ENCODE measurements at places on chromosomes 2 and 18.

DNA sequence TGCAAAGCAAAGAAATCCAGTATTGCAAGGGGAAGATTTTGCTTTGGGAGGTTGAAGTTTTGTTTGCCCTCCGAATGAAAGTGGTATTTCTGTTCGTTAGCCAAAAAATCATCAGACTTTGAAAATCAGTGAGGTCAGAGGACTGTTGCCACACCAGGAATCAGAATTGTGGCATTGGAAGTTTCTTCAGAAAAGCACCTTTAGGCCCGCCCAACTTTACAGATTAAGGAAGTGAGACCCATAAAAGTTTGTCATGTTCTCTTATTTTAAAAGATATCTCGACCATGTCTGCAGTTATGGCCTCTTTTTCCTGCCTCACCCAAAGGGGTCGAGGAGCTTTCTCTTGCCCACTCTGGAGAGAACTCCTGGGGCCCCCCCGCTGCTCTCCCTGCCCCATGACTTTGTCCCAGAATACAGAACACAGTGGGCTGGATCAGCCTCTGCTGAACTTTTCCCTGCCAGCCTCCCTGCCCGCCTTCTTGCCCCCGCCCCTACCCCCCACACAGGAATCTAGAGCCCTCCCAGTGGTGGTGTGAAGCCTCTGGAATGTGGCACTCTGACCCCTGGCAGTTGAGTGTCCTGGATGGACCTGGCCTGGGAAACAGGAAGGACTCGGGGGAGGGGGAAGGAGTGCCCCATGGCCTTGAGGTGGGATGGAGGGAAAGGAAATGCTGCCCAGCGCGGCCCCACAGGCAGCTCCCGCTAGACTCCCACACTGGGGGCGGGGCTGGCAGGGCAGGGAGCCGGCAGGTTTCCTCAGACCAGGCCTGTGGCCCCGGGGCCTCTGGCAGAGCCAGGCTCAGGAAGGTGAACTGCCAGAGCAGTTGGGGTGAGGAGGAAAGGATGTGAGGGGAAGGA is 25.3 kb downstream of the CRIM1 start:
- DNase-seq, result peak; percentile 53

- no peak for DNase-seq
Measured at GRCh38 chr18:67710639-67711038, 194.1 kb upstream of the DSEL start.

DNA sequence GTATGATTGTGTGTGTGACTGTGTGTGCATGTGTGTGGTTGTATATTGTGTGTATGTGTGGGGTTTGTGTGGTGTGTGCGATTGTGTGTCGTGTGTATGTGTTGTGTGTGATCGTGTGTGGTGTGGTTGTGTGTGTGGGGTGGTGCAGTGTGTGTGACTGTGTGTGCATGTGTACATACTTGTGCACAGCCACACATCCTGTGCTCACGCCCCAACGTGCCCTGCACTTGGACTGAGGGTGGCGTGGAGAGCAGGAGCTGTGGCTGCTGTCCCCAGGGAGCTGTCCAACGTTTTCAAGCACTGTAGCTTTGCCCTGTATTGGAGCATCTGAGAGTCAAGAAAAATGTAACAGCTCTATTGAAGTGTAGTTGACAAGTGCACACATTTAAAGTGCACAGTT is 243.2 kb upstream of the HDAC4 start:
- peak; percentile 8 for DNase-seq

DNA sequence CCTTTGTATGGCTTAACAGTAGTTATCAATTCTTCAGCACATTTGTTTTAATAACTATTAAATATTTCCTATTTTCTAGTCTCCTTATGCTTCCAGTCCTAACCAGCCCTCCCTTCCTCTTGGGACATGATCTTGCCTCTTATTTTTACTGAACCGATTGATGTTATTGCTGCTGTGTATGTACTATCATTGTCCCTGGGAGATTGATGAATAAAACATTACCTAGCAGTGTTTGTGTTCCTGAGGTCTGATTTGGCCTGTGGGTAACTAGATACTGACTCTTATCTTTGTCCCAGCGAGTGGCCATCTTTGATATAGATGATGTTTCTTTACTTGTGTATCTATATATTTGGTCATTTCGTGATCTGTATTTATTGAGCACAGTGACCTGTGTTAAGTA is 192.9 kb downstream of the BABAM2 start:
- no peak for DNase-seq

GRCh38 chr2:46486436-46486835 is 7.1 kb downstream of the TMEM247 start:
- no peak for DNase-seq

- DNase-seq, result no peak
Measured at GRCh38 chr18:79683626-79684282, 4.2 kb downstream of the CTDP1 start.

- DNase-seq, result no peak
Measured at GRCh38 chr18:56831988-56832387, 180.8 kb downstream of the WDR7 start.

GRCh38 chr2:85961053-85961452 is 72.3 kb upstream of the ST3GAL5 start:
- DNase-seq, result no peak

GRCh38 chr2:96176661-96177060 is 31.4 kb upstream of the DUSP2 start:
- peak; percentile 39 for DNase-seq

- DNase-seq, result no peak
Measured at GRCh38 chr2:140808820-140809219, 1322.0 kb downstream of the LRP1B start.

GRCh38 chr2:229297247-229297646 is 26.2 kb upstream of the PID1 start:
- DNase-seq, result no peak

- no peak for DNase-seq
Measured at GRCh38 chr18:58653814-58654509, 17.3 kb upstream of the MALT1 start.

DNA sequence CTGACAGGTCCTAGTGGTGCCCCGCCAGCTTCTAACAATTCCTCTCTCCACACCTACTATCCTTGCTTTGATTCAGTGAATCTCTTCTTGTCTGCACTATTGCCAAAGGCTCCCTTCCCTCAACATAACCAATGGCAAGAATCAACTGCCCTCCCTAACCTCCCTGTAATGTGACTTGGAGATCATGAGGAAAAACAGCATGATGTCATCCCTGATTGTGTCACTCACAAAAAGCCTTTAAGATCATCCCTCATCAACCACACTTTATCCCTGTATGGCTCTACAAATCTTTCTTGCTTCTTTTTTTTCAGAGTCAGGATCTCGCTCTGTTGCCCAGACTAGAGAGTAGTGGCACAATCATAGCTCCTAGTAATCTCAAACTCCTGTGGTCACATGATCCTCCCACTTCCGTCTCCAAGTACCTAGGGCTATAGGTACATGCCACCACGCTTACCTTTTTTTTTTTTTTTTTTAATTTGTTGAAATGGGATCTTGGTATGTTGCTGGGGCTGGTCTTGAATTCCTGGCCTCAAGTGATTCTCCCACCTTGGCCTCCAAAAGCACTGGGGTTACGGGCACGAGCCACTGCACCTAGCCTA is 19.7 kb downstream of the SAP130 start:
- no peak for DNase-seq

DNA sequence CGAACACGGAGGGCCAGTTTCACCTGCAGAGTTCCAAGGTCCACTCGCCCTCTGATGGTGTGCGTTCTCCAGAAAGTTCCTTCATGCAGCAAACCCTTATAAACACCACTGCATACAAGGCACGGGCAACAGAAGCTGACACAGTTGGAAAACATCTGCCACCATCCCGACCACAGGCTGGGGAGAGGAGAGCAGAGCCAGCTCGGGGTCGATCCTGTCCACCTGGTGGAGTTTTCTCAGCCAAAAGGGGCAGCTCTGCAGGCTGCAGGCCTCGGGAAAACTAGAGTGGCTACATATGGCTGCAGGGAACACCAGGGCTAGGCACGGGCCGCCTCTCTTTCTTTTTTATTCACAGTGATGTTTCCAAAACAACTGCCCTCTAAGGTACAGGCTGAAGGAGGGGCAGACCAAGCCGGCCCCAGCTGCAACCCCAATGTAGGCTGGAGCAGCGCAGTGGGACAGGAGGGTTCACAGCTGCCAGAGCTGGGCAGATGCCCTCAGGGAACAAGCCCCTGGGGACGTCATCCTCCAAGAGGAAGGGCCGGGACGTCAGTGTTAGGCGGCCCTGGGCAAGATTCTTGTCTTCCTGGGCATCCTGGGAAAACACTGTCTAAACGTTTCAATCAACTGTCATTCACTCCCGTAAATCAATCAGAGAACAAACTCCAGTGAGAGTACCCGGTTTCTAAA is 274.7 kb downstream of the TWIST2 start:
- no peak for DNase-seq

GRCh38 chr2:113263546-113263945 is 15.2 kb downstream of the PAX8 start:
- no peak for DNase-seq

GRCh38 chr2:120522151-120522751 is 176.3 kb downstream of the INHBB start:
- DNase-seq, result no peak

GRCh38 chr2:26469092-26469710 is 8.7 kb downstream of the OTOF start:
- peak; percentile 41 for DNase-seq

DNA sequence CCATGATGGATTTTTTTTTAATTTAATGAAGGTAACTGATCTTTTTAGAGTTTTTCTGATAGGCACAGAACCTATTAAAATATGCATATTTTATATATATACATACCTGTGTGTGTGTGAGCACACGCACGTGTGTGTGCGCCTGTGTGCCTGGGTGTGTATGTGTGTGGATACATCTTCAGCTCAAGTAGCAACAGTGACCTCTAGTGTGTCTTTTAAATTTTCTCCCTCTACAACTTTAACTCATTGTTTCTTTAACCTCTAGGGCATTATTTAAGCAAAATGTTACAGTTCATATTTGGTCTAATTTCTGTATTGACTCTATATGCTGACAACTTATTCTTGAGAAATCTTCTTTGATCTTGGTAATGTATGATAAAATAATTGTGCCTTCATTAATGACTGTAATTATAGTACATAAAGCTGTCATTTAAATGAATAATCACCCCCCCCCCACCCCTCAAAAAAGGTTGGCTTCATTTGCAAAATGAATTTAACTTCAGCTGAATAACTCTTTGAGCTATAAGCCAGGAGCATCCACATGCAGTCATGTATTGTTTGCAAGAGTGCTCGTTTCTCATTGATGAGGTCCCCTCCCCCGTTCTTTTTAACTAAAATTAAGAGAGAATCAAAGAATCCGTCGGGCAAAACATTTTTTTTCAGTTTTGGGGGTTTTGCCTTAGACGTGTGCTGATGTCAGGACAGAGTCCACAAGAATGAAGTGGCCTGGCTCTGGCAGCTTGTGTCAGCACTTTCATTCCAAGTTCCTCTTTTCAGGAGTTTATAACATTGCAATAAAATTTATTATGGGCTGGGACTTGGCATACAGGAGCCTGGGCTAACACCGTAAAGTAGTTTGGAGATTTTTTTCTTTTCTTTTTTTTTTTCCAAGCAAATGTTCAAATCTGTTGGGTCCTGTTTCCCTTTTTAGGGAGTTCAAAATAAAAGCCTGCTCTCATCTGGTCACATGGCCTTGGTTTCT is 80.0 kb downstream of the ETAA1 start:
- peak; percentile 69 for DNase-seq

DNA sequence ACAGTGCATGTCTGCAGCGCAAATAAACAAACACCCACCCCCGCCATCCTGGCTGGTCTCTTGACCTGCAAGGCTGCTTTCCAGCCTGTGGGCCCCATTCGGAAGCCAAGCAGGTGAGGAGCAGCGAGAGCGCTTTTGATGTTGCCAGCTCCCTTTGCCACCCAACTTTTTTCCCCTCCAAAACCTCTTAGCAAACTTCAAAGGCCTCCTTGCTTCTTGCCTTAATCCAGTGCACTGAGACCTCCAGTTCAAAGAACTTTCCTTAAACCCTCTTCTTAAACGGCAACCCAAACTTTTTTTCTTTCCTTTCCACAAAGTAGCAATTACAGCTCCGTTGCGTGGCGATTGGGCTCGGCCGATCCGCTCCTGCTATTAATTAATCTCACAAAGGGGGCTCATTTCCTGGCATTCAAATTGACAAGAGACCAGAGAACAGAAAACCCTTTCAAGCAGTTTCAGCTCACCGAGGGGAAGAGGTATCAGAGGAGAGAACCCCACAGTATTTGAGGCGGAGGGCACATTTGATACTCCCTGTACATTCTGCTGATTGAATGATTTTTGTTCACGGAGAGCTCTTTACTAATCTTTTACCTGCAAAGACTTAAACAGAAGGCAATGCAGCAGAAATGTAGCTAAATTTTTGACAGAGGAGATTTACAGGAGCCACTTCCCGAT is 531.4 kb downstream of the TMEM182 start:
- DNase-seq, result no peak

DNA sequence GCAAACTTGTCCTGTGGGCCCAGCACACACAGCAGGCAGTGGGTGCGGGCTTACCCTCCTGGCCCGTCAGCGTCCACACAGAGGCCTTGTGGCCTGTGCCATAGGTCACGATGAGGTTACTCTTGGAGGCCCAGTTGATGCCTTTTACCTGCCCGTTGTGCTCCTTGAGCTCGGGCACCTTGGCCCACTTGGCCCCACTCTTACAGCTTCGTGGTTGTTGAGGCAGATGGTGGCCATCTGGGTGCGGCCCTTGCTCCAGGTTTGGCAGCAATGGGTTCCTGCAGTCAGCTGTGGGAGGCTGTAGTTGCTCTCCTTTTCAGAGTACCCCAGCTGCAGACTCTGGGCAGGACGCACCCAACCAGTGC is 45.5 kb upstream of the PTH2R start:
- no peak for DNase-seq

- no peak for DNase-seq
Measured at GRCh38 chr2:50125246-50125645, 906.7 kb downstream of the NRXN1 start.

- DNase-seq, result no peak
Measured at GRCh38 chr2:55957142-55957541, 33.6 kb upstream of the EFEMP1 start.

Data from foreskin fibroblast (primary cell).